ENCODE measurements at places on chromosomes 3 and 15. TPM values are rescaled to one million over a fixed set of nuclear protein-coding genes. Genes with fewer than 3 reads are reported as not detected.

The MCF2L2 gene
- total RNA-seq, result 0.17 TPM

DNA sequence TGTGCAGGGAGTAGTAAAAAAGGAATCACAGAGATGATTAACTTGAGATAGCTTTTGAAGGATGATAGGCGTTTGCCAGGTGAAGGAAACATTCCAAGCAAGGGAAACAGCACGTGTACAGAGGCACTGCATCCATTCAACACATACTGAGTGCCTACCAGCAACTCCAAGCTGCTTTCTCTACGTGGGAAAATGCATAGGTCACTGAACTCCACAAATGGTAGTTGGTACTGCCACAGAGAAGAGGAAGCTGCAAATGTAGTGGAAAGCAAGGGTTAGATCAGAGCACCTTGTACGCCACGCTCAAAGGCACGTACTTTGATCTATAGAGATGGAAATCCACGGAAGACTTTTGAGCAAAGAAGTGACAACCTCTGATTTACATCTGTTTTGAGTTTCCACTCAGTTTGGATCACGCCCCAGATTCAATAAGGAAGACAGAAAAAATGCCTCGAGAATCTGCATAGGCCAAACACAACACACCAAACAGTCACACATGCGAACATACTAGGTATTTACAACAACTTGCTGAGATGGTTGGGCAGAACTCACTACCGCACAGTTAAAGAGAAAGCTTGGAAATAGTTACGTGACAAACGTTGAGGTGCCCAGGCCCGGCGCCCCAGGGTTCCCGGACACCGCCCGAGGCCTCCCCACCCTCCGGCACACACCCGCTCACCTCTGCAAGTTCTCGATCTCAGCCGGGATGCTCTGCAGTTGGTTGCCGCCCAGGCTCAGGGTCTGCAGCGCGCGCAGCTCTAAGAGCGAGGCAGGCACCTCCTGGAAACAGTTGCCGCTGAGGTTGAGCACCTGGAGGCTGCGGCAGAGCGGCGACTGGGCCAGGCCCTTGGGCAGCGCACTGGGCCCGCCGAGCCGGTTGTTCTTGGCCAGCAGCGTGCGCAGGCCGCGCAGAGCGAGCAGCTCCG, 826 bp downstream of the LRRC58 start:
- DNase-seq, result peak; percentile 64

DNA sequence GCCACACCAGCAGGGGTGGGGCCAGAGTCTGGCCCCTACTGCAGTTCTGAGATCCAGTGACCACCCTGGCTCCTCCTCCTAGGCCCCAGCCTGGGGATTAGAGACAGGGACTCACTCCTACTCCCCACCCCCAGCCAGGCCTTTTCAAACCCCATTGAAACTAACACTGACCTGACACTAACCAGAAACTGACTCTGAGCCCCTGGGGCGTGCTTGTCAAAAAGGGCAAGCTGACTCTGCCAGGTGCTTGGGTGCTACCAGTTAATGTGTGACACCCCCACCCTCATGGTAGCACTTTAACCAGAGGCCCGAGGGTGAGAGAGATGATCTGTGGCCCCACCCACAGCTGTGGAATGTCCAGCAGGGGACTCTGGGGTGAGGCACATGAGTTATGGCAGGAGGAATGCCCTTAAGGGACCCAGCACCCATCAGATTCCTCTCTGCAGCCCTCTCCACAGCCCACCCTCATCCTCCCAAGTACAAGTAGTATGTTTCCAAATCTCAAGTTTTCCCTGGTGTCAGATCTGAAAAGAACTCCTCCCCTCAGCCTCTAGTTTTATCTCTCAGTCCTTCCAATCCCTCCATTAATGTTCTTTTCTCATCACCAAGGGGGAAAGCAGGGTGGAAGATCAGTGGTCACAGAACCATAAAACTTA, 1.4 kb downstream of the PTH1R start:
- DNase-seq, result no peak

DNA sequence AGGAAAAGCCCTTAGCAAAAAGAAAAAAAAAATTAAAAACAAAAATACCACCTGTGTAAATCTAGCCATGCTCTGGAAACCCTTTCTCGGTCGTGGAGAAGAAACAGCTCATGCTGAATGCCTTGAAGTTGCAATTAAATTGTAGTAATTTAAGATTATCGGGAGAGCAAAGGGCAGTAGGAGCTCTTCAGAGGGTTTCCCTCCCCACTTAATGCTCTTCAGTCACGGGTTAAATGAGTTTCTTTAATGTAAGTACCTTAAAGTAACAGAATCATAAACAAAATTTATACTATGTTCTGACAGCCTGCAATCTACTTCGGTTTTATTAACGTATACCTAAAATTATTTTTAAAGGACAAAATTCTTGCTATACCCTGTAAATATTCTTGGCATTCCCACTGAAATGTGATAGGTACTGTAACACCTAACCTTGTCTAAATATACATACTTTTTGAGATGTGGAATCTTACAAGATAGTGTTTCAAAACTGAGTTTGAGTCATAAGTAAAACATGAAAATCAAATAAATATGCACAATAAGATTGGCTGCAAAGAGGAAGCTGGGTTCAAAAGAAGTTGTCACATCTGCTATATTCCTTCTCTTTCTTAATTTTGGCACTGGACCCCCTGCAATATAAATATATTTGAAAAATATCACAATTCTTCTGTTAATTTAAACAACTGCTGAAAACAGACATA, 5.3 kb downstream of the FOXP1 start:
- no peak for DNase-seq

DNA sequence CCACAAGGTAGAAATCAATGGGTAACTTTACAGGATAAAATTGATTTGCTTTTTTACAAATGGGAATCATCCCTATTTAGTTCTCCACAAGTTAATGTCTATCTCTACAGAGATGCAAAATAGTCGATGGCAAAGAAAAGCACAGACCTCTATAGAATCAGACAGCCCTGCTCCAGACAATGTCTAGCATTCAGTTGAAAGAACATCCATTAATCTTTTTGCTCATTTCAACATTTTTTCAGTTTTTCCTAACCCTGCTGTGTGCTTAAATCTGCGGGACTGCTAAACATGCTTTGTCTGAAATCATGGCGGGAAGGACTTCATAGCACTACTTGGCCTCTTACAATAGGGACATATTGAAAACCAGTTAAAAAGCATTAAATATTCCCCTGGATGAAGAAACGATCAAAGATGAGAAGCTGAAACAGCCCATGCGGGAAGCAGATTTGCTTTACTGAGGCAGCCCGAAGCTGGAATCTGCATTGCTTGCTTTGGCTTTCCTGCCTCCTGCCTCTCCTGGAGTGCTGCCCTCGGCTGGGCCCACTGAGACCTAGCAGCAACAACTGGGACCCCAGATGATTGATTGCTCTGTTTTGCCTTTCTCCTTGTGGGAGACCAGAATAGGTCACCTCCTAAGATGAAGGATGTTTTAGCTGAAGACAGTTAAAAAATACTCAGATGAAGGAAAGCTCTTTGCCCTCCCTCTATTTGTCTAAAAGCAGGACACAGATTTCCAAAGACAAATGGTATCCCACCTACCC, 38.5 kb upstream of the RASGRP1 start:
- no peak for DNase-seq

The MME gene
- 20.7 TPM for total RNA-seq

The TMEM87A gene
- total RNA-seq, result 26.2 TPM

GRCh38 chr3:50542177-50543034, 25.1 kb downstream of the C3orf18 start:
- peak; percentile 81 for DNase-seq

- DNase-seq, result no peak
These were observed 3.4 kb downstream of the DYNLT2B start for GRCh38 chr3:196314597-196314996.

DNA sequence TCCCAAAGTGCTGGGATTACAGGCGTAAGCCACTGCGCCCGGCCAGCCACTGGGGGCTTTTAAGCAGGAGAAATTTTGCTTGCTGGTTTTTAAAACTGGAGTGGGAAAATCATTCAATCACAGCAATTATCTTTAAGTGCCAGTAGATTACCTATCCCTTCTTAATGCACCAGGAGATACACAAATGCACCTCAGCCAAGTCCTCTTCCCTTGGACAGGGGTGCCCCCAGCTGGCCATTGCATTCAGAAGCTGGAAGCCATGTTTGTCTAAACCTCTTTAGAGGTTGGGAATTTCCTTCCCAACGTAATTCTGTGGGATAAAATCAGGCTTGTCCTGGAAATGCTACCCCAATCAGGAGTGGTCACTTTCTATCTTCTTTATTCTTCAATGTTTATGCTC, 26.6 kb downstream of the MIX23 start:
- DNase-seq, result no peak

DNA sequence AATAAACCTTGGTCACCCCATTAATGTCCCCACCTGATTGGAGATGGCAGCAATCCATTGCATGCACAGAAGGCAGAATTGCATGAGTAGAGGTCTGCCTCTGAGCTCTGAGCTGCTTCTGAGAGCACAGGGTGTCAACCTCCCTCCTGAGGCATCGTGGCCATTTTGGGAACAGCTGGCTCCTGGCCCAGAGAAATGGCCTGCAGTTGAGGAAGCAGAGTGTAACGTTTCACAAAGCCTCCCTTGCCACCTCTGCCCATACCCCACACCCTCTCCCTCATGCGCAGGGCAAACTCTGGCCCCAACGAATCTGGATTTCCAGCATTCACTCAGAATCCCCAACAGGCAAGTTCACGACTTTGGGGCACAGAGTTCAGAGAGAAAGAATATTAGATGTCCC, 198.9 kb downstream of the ADAMTS9 start:
- DNase-seq, result no peak

The LRRN1 gene
- 0.59 TPM for total RNA-seq

The PCYT1A gene
- 56.8 TPM for total RNA-seq

- DNase-seq, result no peak
These were observed 101.8 kb downstream of the RPLP1 start for GRCh38 chr15:69554279-69554961.

DNA sequence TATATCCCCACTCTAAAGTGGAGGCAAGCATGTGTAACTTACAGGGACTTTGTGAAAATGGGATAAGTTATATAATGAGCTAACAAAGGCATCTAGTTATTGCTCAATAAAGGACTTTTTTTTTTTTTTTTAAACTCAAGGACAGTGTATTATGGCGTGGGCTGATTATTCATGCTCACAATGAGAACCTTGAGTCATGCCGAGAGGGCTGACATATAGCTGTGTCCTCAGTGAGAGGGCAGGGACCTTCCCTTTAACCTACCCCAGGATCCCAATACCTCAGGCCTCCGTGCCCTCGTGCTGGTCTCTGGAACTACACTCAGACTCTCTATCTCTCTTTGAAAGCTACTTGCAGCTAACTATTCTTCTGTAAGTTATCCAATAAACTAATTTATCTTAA, 319.9 kb upstream of the ICE2 start:
- DNase-seq, result no peak

The GNAT1 gene
- total RNA-seq, result not detected

The AMT gene
- 15.6 TPM for total RNA-seq

GRCh38 chr3:50862221-50862620, 187.5 kb downstream of the DOCK3 start:
- DNase-seq, result no peak

DNA sequence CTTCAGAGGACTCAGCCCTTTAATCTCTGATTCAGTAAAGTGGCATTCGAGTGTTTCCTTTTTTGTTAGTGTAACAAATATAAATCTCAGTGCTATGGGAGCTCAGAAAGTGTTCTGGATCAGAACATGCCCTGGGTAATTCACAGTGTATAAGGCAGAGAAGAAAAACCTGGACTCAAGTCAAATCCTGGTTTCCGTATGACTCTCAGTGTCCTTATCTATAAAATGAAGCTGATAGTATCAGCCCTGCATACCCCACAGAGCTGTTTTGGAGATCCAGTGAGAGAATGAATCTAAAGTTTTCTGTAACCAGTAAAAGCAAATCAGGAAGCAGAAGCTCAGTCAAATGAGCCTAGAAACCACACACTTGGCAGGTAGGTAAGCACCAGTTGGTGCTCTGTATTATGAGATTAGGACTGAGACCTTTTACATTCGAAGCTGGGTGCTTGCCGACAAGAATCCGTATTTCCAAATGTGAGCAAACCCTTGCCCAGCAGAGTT, 67.2 kb downstream of the IL1RAP start:
- DNase-seq, result no peak

DNA sequence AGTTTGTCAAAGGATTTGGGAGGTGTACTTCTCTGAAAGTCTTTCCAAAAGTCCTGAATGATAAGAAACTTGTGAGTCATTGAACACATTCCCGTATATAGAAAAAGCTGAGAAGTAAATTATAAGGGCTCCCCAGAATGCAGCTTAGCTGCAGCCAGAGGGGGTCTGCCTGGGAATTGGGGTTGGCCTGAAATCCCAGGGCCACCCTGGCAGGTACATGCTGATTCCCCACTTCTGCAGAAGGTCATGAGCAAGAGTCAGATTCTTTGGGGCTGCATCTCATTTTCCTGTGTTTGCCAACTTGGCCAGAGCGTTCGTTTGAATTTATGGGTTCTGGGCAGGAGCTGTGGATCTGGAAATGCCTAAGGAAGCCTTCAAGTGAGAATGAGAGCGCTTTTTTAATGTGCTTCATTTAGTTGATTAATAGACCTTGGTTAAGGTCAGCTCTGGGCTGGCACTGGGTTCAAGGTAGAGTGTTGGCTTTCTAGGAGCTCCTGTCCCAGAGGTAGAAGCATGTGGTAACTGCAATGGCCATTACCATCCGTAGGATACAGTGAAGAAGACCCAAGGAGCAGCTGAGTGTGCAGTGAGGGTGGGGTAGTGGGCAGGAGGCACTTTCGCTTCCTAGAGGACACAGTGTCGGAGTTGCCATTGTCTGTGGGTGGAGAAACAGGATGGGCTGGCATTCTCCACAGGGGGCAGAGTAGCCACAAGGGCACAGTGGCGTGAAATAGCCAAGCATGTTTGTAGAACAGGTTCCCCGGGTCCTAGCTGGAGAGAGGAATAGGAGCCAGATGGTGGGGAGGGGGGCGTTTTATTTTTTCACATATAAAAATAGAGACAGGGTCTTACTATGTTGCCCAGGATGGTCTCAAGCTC, 3.2 kb downstream of the SLC6A6 start:
- DNase-seq, result no peak

- DNase-seq, result no peak
These were observed 2.0 kb downstream of the EPHB3 start for GRCh38 chr3:184563561-184563925.

DNA sequence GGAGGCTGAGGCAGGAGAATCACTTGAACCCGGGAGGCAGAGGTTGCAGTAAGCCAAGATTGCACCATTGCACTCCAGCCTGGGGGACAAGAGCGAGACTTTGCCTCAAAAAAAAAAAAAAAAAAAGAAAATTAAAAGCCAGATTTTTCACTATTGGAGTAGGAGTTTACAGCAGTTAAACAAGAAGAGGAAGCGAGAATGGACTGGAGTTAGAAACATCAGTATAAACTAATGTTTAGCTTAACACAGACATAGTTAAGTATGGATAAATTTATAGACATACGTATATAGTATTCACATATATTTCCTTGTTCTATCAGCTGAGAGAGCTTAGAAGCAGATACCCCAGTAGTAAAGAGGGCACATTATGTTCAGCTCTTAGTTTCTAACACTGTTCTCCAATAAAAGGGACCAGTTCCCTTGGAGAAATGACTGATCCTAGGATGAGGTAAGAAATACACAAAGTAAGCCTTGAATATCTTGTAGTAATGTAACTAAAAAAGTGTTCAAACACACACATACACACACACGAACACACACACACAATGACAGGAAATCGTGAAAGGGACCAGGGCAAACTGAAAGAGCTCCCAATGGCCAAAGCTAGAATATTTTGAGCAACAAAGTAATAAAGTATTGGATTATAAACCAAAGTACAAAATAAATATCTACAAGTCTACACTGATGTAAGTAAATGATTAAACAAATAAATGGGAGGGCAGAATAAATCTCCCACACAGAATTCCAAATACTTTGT, 25.1 kb downstream of the PIK3CB start:
- DNase-seq, result no peak

All from liver (tissue), 10 donors.